ENCODE measurements at places on chromosomes 11 and 22.

DNA sequence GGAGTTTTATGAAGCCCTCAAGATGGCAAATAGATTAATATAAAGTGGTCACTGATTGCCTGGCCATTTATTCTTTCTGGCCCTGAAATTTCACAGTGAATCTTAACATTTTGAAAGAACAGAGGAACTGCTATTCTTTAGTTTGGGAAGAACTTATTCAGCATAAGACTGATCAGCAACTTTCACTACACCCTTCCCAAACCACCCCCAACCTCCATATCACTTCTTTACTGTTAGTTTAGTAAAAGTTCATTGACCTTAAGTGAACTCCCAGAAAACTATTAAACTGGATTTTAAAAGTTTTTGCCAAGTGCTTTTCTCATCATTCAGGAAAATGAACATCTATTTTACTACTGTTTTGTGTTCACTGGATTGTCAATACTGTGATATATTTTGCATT is 77.4 kb downstream of the NARS2 start:
- no peak for DNase-seq

GRCh38 chr11:112519751-112520150 is 259.1 kb upstream of the PLET1 start:
- no peak for DNase-seq

- no peak for DNase-seq
Measured at GRCh38 chr11:115871161-115871760, 367.0 kb upstream of the CADM1 start.

DNA sequence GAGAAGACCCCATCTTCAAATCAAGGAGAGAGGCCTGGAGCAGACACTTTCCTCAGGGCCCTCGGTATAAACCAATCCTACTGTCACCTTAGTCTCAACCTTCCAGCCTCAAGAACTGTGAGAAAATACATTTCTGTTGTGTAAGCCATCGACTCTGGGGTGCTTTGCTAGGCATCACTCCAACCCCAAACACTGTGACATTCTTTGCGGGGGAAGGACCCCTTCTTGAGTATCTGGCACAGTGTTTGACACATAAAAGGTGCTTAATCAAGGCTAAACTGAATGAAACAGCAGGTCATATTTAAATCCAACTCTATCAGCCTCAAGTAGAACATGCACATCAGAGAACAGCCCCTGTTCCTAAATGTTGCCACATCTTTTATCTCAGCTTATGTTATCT is 558.1 kb downstream of the INSC start:
- no peak for DNase-seq

GRCh38 chr11:100731471-100731870 is 44.4 kb downstream of the ARHGAP42 start:
- no peak for DNase-seq
